AG10803 (cell line): ENCODE measurements at places on chromosomes 3 and 15.

DNA sequence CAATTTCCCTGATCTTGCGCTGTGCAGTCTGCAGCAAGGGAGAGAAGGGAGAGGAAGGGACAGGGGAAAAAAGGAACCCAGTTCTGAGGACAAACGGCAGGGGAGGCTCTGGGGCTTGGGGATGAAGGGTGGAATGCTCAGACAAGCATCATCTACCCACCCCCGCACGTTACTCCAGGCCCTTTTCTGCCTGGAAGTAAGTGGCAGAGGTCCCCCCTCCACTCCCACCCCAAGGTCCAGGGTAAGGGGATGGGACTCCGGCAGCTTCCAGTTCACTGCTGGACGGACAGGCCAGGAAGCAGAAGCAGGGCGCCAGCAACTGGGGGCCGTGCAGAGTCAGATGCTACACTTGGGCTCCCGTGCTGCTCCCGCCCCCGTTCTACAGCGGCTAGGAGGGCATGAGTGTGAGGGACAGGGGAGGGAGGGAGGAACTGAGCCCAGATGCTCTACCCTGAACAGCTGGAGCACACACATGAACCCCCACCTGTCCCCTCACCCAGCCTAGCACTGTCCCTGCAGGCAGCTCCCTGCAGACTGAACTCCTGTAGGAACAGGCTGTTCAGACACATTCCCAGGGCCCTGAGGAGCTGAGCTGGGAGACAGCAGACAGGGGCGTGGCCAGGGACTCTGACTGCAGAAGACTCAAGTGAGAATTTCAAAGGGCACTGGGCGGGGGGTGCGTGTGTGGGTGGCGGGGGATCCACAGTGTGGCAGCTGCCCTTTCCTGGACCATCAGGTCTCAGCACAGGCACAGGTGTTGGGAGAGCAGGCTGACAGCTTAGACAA, 59.7 kb downstream of the SENP2 start:
- DNase-seq, result no peak

DNA sequence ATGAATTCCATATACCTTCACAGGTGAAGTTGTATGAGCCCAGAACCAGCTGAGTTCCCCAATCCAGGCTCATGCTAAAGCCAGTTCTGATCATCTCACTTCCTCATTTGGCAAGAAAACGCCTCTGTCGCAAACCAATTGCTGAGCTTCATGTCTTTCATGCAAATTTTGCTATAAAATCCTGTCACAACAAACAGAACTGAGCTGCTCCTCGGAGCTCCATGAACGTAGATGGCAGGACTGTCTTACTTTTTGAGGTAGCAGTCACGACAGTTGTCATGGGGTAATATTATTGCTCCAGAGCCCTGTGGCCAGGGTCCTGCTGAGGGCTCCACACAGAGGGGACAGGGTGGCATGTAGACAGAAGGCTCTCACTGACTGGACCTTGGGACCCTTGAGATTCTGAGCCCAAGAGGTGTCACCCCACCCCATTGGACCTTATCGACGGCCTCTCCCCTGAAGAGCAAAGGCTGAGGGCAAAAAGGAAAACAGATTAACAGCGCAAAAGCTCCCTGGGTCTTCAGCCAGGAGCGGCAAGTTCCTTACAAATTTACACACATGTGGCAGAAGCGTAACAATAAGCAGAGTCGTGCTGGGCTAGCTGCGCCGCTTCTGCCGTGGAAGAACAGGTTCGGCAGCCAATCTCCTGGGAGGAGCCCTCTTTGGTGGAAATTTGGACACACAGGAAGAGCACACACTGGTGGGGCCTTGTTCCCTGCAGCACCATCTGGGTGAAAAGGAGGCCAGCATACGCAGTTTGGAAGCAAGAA, 249.2 kb downstream of the OPA1 start:
- DNase-seq, result no peak

DNA sequence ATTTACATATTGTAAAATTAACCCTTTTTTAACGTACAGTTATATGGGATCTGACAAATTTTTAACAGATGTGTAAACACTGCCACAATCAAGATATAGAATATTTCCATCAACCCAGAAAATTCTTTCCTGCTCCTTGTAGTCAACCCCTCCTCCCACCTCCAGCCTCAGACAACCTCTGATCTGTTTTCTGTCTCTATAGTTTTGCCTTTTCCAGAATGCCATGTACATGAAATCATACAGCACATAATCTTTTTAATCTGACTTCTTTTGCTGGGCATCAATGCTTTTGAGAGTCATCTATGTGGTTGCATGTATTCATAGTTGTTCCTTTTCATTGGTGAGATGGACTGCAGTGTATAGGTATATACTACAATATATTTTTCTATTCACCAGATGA, 153.0 kb downstream of the SMAD6 start:
- no peak for DNase-seq

DNA sequence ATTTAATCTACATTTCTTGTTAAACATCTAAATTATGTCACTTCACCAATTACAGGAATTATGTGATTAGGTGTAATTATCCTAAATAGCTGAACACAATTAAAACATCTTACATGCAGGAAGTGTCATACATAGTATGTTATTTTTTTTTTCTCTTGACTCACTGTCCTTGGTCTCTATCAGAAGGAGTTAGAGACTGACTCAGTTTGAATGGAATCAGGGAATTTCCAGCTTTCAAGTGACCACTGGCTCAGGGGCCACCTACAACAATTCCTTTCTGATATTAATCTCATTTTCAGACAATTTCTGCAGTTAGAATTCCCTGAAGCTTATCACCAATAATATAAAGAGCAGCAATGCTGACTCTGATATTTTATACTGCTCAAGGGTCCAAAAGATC, 400.7 kb downstream of the ROBO1 start:
- peak; percentile 22 for DNase-seq

- DNase-seq, result peak; percentile 27
These were observed 230.3 kb downstream of the SCAPER start for GRCh38 chr15:76674883-76675282.

DNA sequence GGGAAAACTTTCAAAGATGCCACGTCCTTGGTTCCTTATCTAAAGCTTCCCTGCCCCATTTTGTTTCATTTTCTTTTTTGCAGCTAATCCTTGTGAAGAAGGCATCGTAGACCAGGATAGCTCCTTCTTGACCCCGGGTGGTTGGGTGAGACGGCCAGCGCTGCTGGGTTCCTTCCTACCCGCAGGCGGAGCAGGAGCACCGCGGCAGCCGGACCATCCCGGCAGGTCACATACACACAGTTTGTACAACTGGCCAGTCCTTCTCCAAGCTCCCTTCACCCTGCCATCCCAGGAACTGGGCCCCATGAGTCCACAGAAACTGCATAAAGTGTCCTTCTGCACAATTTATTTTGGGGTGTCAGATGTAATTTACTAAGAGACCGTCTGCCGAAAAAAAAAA, 83.9 kb downstream of the MEGF11 start:
- DNase-seq, result no peak

DNA sequence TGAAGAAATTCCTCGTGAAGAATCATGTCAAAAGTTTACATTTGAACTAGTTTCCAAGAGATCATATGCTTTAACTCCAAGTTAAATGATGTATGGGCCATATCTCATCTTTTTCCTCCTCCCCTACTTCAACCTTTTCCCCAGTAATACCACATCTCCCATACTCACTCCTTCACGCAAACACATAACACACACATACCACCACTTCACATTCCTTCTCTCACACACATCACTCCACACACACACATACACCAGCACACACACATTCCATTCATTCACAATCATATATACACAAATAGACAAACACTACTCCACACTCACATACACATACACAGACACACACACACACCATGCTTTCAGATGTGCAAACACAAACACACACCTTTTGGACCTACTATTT, 769.0 kb upstream of the NR2F2 start:
- peak; percentile 44 for DNase-seq

DNA sequence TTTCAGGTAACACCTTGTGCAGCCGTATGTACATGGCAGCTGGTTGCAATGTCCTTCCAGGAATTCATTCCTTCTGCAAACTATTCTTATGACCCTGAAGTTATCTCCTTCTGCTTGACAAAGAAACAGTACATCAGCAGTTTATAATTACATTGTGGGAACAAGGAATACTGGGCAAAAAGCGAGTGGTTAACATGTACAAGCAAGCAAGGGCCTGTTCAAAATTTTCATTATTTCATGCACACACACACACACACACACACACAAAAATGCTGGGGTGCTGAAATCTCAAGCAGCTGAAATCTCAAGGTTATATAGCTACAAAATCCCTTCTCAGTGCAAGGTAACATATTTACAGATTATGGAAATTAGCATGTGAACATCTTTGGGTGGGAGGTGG, 30.7 kb downstream of the GTPBP8 start:
- no peak for DNase-seq

DNA sequence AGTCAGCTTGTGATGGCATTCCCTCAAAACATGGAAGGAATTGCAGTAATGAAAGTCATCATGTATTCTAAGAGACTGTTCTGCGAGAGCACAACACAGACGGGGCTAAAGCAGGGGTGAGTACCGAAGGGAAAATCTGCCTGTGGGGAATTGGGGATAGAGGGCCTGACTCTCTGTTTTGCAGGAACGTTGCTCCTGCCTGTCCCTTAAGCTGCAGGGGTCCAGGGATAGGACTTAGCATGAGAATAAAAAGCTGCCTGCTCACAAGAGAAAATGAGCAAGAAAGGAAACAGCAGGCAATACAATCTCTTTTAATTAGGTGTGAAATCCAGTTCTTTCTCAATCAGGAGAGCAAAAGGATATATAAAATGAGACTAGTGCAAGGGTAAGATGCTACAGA, 62.2 kb downstream of the TIGIT start:
- DNase-seq, result no peak

- no peak for DNase-seq
These were observed 1.8 kb upstream of the ABTB1 start for GRCh38 chr3:127670761-127671522.

GRCh38 chr3:126538966-126539365, 15.0 kb downstream of the CHST13 start:
- no peak for DNase-seq

GRCh38 chr3:159277814-159278213, 476.0 kb downstream of the MFSD1 start:
- DNase-seq, result no peak

GRCh38 chr15:84962955-84963354, 18.7 kb upstream of the PDE8A start:
- DNase-seq, result no peak

- no peak for DNase-seq
These were observed 376.8 kb upstream of the SEMA6D start for GRCh38 chr15:47340571-47340920.

- no peak for DNase-seq
These were observed 58.8 kb downstream of the TUBGCP4 start for GRCh38 chr15:43429687-43430086.

DNA sequence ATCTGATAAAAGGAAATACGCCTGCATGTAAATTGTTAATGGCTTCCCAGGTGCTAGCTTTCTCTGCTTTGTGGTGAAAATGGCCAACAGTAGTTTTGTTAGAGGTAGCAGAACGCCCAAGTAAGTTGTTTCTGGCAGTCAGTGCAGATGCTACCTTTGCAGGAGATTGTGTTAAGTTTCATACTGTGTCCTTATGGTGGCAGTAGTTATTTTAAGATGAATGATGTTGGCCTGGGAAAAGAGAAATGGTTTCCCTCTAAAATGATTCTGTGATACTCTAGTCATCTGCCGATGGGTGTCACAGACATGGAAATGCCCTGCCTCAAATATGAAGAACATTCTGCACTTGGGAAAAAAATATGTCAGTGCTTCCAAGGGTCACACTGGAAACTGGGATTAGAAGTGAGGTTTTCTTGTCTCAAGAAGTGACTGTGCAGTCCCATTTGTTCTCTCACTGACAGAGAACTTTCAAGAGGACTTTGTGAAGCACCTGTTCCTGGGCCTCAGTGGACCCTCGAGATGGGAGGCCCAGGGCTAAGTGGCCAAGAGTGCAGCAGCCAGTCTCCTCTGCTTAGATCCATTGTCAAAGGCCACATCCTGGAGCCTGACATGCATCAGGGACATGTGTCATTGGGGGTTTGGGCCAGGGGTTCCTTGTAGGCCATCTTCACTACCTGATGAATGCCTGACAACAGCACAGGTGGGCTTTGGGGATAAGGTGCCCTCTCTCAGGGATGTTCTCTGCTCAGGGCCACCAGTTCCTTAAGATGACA, 393.3 kb downstream of the CACNA2D3 start:
- no peak for DNase-seq

DNA sequence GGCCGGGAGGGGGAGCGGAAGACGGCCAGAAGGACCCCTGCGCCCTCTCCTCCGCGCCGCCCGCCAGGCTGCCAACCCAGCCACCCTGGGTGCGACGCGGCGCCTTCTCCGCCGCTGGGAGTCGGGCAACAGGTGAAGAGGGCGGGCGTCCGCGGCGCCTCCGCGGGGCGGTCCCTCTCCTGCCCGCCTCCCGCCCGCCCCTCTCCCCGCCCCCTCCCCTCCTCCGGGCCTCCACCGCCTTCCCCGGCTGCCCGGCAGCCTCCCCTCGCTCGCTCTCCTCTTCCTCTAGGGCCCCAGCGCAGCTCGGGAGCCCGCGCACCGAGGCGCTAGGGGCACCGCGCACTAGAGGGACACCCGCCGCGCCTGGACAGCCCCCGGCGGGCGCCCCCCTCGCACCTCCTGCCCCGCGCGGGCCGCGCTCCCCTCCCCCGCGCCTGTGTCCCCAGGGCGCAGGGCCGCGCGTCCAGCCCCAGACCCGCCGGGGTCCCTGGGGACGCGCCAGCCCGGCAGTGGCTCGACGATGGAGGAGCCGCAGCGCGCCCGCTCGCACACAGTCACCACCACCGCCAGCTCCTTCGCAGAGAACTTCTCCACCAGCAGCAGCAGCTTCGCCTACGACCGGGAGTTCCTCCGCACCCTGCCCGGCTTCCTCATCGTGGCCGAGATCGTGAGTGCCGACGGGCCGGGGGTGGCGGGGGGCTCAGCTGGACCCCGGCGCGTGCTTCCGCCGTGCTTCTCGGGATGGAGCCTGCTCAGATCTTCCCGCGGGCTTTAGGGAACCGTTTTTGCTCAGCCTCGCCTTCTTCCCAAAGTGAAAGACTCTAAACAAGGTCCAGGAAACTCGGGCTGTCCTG, at the start of gene CMTM8:
TSS of gene CMTM8 (plus strand) at position 228 of the 854 bp plus-strand sequence. CDS start at position 521, 293 bp downstream.
- DNase-seq, result peak; percentile 9

- no peak for DNase-seq
These were observed 381.0 kb downstream of the SOX2 start for GRCh38 chr3:182092662-182093262.

DNA sequence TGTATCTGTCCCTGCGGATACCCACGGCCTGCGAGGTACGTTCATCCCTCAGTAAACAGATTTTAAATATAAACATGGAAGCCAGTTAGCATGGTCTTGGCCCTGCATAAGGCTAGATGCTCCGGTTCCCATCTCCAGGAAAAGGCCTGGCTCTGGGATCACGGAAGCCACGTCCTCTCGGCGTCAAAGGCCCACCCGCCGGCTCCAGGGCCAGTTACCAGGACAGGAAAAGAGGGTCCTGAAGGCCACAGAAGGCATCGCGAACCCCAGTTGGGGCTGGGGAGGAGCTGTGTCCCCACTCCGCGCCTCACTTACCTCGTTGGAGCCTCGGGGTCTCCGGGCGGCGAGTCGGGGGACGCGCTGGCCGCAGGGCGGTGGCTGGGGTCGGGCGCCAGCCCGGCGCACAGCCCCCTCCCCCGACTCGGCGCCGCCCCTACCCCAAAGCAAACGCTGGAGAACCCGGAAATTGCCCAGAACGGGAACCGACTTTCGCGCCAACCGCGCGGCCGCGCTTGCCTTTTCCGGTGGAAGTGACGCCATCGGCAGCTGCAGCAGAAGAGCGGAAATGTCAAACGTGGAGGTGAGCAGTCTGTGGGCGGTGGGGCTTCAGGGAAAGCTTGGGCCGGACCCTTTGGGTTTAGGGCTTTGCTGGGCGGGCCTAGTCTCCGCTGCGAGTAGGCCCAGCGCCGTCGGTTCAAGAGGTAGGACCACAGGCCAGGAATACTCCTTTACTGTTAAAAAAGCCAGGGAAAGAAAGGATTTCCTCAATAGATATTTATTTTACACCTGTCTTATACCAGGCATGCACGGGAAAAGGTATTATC, at the start of gene TOPBP1:
TSS of gene TOPBP1 (minus strand) at position 488 of the 824 bp plus-strand sequence. CDS start 814 bp downstream, outside the sequence.
- DNase-seq, result peak; percentile 49
